ENCODE measurements at places on chromosomes 5 and 9.

DNA sequence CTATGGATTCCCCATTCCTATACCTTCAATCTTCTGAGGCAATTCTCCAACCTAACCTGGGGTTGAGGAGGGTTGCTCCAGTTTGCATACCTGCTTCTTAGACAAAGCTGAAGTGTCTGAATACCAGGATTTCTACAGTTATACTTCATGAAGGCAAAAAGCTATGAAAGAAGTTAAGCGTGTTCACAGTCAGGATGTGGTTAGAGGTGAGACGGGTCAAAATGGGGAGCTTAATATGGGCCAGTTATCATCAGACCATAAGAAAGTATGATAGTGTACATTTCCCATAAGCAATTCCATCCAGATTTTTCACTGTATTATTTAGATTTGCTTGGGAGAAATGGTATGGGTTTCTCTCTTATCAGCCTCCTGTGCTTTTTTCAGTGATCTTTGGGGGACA is 156.9 kb upstream of the FER start:
- DNase-seq: no peak

DNA sequence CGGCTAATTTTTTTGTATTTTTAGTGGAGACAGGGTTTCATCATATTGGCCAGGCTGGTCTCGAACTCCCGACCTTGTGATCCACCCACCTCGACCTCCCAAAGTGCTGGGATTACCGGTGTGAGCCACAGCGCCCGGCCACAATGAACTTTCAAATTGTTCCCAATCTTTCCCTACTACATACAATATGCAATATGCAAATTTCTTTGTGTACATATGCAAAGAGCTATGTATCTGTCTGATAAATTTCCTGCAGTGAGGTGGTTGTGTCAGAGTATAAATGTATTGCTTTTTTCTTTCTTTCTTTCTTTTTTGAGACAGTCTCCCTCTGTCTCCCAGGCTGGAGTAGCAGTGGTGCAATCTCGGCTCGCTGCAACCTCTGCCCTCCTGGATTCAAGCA is 48.8 kb upstream of the PLPP1 start:
- no peak for DNase-seq

DNA sequence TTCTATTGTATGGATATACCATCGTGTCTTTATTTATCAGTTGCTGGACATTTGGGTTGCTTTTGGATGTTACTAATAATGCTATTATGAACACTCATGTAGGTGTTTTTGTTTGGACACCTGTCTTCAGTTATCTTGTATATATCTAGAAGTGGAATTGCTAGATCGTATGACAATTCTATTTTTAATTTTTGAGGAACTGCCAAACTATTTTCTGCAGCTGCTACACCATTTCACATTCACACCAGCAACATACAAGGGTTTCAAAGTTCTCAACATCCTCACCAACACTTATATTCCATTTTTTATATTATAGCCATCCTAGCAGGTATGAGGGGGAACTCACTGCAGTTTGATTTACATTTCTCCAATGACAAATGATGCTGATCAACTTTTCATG is 324.6 kb downstream of the CAAP1 start:
- no peak for DNase-seq

- no peak for DNase-seq
Observed at GRCh38 chr9:91282292-91282691, 79.4 kb downstream of the AUH start.

GRCh38 chr5:57493034-57493433 is 10.4 kb upstream of the ACTBL2 start:
- peak; percentile 64 for DNase-seq

- DNase-seq: no peak
Observed at GRCh38 chr5:138448070-138448469, 9.2 kb downstream of the REEP2 start.

DNA sequence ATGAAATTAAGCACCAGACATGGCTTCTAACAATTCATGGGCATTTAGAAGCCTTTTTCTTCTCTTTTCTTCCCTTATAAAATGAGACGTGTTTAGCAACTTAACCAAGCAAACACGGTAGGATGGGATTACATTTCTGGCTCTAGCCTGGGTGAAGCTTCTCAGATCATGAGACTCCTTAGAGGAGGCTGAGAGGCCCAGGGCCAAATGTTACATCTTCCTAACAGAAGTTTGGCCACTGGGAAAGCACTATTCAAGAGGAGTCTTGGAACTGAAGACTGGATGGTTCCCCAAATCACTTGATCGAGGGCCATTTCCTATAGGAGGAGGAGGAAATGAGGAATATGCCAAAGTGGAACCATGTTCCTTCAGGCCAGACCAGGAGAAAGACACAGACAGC is 1.9 kb downstream of the GABRP start:
- no peak for DNase-seq

DNA sequence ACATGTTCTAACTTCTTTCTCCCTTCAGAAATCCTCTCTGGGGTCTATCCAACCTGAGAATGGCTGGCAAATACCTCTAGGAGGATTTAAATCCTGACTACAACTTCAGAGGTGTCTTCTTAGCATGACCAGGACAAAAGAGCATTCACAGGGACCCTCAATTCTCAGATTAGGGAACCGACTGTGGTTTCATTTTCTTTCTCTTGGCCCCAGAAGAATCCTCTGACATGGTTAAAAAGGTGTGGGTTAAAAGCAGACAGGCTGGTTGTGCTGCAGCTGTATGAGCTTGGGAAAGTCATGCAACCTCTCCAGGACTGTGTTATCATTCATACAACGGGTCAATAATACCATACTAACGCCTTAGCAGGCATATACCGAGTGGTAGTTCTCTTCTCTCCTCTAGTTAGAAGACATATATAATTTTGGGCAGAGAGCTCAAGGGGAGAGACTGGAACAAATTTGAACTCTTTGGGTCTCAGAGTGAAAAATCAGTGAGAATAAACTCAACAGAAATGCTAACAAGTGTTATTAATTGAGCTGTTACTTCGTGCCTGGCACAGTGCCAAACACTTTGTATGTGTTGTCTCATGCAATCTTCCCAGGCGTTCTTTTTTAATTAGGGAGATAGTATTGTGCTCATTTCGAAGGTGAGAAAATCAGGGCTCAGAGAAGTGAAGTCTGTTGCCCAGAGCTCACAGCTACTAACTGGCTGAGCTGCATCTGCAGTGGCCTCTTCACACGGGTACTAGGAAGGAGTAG is 35.2 kb downstream of the INSYN2B start:
- DNase-seq: no peak

DNA sequence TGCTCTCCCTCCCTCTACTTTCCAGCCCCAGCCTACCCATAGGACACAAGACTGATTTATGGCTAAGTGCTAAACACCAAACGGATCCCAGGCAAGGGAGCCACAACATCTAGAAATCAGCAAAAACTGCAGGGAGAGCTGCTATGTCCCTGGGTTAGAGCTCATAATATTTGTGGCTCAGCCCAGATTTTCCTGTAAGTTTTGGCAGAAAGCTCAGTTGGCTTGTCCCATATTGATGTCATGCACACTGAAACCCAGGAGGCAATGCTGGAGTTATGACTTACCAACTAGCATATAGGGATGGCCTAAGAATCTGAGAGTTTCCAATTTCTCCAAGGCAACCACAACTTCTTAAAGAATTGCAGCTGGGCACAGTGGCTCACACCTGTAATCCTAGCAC is 44.7 kb upstream of the MYOT start:
- DNase-seq: no peak

DNA sequence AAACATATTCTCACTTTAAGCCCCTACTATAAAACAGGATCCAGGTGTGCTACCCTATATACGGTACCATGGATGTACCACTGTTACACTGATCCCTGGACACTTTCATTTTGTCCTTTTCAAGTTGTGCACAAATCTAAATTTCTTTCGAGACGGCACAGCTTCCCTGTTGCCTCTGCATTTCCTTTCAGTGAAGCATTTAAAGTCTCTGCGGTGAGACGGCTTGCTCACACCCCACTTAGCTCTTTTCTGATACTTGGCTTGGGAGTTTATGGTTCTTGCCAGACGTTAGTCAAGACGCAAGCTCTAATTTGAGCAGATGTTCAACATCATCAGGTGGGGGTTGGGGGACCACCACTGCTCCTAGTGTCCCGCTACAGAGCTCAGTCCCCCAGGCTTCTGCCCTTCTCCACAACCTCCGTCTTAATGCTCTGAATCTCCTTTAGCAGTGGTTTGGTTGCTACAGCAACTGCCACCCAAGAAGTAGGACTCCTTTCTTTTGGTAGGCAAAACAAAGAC is 15.8 kb downstream of the F2RL2 start:
- peak; percentile 69 for DNase-seq

GRCh38 chr9:121527371-121527770 is 27.7 kb upstream of the GGTA1 start:
- no peak for DNase-seq

- DNase-seq: no peak
Observed at GRCh38 chr9:8750639-8751051, 951.1 kb upstream of the DMAC1 start.

DNA sequence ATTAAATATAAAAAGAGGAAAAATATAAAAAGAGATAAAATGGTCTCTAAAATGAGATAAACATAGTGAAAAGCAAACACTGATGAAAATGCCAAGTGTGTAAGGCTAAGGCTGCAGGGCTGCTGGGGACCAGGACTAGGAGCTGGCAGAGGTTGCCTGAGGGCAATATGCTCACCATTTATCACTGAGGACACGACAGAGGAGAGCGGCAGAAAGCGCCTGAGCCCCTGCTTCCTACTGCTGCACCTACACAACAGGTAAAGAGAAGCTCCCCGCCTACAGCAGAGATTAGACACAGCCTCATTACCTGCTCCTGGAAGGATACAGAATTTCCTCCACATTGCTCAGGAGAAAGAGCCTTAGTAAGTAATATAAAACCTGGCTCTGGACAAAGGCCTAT is 70.7 kb upstream of the PPP1R2B start:
- no peak for DNase-seq

DNA sequence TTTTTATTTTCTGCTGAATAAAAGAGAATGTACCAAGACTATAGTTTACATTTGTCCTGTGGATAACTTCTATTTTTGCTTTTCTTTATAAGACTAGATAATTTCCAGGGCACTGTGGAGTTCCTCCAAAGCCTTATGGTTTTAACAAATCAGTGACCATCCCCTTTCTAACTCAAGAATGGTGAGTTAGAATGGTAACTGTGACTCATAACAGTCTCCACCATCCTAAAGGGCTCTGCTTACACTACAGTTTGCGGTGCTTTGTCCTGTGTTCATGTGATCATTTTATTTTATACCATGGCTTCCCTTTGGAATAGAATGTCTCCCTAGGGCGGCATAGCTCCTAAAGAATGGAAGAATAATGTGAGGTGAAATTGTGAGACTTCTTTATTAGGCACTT is 30.2 kb downstream of the WDR36 start:
- DNase-seq: no peak

Measured in astrocyte (in vitro differentiated cells and primary cell).